ENCODE measurements at places on chromosomes 11 and 22.

- DNase-seq: peak; percentile 73
Observed at GRCh38 chr11:124756753-124757227, 4.7 kb upstream of the VSIG2 start.

DNA sequence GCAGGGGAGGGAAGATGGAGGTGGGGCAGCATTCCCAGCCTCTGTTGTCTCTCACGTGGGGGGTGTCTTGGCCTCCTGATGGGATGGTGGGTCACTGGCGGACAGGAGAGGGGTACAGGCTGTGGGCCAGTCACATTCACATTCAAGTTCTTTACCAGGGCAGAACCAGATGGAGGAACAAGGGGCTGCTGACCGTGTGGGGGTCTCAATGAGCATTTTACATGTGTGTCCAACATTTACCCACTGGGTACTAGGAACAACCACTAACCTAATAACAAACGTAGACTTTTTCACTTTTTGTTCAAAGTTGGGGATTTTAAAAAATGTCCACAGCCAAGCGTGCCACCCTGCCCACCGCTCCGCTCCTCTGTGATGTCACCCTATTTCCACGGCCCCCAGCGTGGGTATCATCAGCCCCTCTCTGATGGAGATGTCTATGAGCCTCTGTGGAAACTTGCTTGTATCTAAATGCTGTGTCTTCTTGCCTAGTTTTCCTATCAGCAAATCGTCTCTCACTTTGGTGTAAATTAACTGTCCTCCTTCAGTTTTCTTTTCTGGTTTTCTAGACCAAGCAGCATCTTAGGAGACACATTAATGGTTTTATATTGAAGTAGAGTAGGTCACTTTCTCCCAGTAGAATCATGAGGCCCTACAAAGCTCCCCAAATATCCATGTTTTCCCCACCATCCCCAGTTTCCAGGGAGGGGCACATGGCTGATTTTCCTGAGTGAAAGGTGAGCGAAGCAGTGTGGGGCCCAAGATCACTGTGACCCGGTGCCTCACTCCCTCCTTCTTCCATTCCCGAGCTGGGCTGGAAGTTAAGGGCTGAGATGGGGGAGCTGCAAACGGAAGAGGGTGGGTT, 936.7 kb downstream of the BRD1 start:
- no peak for DNase-seq

DNA sequence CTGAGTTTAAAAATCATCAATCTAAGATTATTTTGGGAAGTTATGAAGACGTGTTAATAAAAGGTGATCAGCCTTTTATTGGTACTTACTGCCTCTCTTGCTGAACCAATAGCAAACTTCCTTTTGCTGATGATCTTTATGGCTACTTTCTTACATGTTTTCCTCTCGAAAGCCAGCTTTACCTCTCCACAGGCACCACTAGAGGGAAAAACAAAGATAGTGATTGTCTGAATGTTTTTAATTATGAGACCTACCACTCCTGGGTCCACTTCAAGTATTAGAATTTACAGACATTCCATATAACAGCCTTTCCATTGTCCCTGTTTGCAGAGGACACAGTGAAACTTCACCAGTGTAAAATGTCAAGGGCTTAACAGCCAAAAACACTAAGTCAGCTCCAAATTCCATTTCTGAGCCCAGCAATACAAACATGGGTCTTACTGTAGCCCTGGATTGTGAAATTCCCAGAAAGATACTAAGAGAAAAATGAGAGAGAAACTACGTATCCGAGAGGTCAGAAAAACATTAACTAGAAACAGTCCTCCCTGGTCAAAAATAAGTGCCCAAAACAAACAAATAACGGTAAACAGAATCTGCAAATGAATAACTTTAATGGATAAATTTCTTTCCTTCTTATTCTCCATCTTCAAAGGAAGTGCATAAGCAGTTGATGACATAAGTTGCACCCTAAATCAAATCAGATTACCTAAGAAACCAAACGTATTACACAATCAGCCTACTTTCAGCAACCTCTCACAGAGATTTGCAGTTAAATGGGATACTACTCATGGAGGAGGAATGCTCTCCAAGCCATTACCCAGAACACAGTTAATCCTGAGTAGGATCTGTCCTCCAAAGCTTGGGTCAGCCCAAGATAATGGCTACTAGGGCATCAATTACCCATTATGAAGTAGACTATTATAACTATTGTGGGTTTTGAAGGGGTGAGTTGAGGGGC, 29.5 kb downstream of the CHEK2 start:
- peak; percentile 94 for DNase-seq

GRCh38 chr11:17634776-17635550, 84.4 kb upstream of the MYOD1 start:
- no peak for DNase-seq

DNA sequence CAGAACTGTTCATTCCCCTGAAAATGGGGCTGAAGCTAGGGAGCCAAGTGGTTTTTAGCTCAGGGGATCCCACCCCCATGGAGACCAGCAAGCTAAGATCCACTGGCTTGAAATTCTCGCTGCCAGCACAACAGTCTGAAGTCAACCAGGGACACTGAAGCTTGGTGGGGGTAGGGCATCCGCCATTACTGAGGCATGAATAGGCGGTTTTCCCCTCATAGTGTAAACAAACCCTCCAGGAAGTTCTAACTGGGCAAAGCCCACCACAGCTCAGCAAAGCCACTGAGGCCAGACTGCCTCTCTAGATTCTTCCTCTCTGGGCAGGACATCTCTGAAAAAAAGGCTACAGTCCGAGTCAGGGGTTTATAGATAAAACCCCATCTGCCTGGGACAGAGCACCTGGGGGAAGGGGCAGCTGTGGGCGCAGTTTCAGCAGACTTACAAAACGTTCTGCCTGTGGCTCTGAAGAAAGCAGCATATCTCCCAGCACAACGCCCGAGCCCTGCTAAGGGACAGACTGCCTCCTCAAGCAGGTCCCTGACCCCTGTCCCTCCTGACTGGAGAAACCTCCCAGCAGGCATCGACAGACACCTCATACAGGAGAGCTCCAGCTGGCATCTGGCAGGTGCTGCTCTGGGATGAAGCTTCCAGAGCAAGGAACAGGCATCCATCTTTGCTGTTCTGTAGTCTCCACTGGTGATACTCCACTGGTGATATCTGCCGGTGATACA, 32.7 kb downstream of the GAB4 start:
- no peak for DNase-seq
